Osteocyte (in vitro differentiated cells): ENCODE measurements at places on chromosomes 2 and 18. TPM values are rescaled to one million over a fixed set of nuclear protein-coding genes. Genes with fewer than 3 reads are reported as not detected.

DNA sequence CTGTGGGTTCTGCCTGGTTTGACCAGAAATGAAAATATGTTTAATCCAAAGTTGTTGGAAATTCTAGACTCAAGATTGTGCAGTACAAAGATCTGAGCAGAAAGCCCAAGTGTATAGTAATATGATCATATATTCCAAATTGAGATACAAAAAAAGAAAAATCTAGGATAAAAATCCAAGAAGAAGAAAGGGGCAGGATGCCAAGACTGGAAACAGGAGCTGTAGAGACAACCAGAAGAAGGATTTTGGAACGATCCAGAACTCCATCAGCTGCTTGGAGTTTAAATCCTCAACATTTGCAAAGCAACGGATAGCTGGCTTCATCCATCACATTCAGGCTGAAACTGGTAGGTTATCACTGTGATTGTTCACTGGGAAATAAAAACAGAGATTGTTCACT, 333.6 kb upstream of the UBE2E3 start:
- H3K4me3 ChIP-seq = no peak overlapping the region
- H3K27me3 ChIP-seq = no peaks in the 10 kb centered on the region
- no peak for DNase-seq
- no peaks in the 10 kb centered on the region for H3K36me3 ChIP-seq
- H3K4me1 ChIP-seq = peaks cover 3% of the 10 kb centered on the region

DNA sequence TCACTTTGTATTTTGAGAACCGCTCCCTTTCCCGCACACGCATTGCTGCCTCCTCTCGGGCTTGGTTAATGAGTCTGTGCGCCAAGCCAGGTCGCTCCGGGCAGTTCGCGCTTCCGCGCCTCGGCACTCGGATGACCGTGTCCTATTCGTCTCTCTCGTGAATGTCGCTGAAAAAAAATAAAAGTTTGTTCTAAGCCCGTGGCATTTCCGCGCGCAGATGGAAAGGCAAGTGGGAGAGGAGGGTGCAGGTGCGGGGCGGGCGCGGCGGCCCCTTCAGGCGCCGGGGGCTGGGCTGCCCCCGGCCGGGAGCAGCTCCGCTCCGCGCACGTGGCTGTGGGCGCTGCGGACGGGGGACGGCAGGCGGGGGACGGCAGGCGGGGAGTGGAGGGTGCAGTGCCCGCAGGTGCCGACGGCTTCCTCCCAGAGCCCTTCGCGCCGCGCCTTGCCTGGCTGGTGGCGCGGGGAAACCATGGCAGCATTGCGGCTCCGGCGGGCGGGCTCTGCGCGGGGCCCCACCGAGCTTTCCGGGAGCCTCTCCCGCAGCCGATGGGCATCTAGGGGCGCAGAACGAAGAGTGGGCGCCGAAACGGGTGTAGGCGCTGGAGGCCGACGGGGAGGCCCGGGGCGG, 159.6 kb upstream of the SIX2 start:
- peak overlapping the region; percentile 91 for H3K27ac ChIP-seq
- H3K27me3 ChIP-seq = peaks cover 4% of the 10 kb centered on the region
- H3K4me3 ChIP-seq = peak overlapping the region; percentile 84
- no peak for DNase-seq
- H3K4me1 ChIP-seq = peaks cover 48% of the 10 kb centered on the region

NT5C1B gene
- not detected in 2 replicates for total RNA-seq

TUBA3E gene
- not detected in 2 replicates for total RNA-seq

- no peak overlapping the region for H3K27ac ChIP-seq
- H3K36me3 ChIP-seq = no peaks in the 10 kb centered on the region
- no peaks in the 10 kb centered on the region for H3K4me1 ChIP-seq
- no peak for DNase-seq
- no peak overlapping the region for H3K4me3 ChIP-seq
Measured at GRCh38 chr2:108145557-108146326, 94.0 kb upstream of the SULT1C3 start.

GRCh38 chr18:69866212-69866611, 81.5 kb downstream of the CD226 start:
- peak overlapping the region; percentile 54 for H3K27ac ChIP-seq
- DNase-seq = no peak
- H3K36me3 ChIP-seq = no peaks in the 10 kb centered on the region
- H3K4me3 ChIP-seq = no peak overlapping the region
- peaks cover 33% of the 10 kb centered on the region for H3K4me1 ChIP-seq

- peaks cover 3% of the 10 kb centered on the region for H3K4me1 ChIP-seq
- no peak overlapping the region for H3K27ac ChIP-seq
- H3K27me3 ChIP-seq = no peaks in the 10 kb centered on the region
- H3K4me3 ChIP-seq = no peak overlapping the region
Measured at GRCh38 chr2:174172802-174173355, 75.5 kb downstream of the OLA1 start.

- H3K36me3 ChIP-seq = peaks cover 64% of the 10 kb centered on the region
- no peaks in the 10 kb centered on the region for H3K27me3 ChIP-seq
- no peaks in the 10 kb centered on the region for H3K4me1 ChIP-seq
- DNase-seq = no peak
- H3K4me3 ChIP-seq = no peak overlapping the region
Measured at GRCh38 chr2:69521747-69522146, 84.5 kb upstream of the NFU1 start.

SLC16A14 gene
- 18.9 and 21.6 TPM in 2 replicates for total RNA-seq

DNA sequence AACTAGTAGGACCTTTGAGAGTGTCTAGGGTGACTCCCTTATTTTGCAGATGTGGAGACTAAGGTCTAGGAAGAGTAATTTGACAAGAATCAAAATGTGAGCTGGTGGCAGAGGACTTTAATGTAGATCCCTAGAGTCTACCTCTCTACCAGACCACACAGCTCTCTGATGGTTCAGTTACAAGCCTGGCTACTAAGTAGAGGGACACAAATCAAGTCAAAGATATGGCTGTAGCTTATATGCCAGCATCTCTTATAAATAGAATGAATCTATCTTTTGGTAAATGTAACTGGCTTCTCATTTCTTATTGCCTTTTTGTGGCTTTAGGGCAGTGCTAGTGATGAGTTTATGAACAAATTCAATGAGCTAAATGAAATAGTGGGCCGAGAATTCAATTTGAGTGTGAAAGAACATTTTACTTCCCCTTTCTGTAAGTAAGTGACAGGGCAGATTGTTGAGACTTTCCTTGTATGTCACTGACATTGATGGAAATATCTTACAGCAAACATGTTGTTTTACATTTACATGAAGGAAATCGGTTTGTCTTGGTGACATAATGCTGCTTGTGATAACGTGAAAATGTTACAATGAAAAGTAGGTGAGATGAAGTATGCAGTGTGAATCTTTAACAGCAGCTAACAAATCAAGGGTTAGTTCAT, 28.3 kb downstream of the CSRNP3 start:
- H3K4me3 ChIP-seq = no peak overlapping the region
- H3K4me1 ChIP-seq = no peaks in the 10 kb centered on the region
- no peak for DNase-seq
- H3K27me3 ChIP-seq = no peaks in the 10 kb centered on the region
- no peak overlapping the region for H3K27ac ChIP-seq

DNA sequence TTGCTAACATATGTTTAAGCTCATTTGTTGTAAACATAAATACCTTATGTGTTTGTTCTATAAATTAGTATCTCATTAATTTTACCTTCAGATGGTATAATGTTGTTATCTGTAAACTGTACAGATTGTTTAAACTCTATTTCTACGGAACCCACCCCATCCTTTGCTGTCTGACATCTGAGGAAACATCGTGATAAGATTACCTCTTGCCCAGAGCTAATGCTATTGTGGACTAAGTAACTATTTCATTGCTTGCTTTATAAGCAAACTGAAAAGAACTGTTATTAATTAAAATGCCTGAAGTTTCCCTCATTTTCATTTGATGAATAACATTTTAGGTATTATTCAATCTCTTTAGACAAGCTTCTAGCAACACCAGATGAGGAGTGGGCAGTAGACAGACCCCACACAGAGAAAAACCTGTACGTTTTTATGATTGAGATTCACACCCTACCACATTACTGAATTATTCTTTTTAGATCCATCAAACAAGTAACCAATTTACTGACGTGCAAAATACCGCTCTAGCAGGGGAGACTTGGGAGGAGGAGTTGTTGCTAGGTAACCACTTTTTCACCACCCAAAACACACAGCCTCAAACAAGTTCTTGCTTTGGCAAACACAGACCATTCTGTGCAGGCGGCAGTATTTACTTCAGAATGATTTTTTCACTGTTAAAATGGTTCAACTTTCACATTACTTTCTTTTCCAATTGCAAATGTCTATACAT, 1.9 kb upstream of the SYT4 start:
- H3K36me3 ChIP-seq = no peaks in the 10 kb centered on the region
- H3K27ac ChIP-seq = no peak overlapping the region
- H3K27me3 ChIP-seq = peaks cover 30% of the 10 kb centered on the region
- peaks cover 1% of the 10 kb centered on the region for H3K4me1 ChIP-seq

DNA sequence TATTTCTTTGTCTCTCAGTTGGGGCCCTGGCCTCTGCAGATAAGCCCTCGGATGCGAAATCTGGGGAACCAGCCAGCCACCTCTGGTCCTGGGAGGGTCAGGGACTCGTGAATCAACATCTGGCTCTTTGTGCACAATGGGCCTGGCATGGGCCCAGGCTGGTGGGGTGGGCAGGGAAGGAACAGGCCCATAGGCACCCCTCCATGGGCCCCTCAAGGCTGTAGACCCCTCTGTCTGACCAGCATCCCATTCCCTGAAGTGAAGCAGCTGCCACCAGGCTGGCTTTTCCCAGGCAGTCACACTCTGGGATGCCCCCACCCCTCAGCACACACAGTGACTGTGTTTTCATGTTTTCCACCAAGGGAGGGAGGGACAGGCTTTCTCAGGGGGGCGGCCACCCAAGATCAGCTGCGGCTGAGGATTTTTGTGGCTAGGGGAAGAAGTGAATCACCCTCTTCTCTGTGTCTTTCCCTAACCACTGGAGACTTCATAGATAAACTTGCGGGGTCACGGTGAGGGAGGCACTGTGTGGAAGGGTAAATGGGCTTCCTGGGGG, 166.0 kb downstream of the AGAP1 start:
- no peak for DNase-seq
- no peaks in the 10 kb centered on the region for H3K36me3 ChIP-seq
- no peaks in the 10 kb centered on the region for H3K27me3 ChIP-seq
- peak overlapping the region; percentile 43 for H3K27ac ChIP-seq

DNA sequence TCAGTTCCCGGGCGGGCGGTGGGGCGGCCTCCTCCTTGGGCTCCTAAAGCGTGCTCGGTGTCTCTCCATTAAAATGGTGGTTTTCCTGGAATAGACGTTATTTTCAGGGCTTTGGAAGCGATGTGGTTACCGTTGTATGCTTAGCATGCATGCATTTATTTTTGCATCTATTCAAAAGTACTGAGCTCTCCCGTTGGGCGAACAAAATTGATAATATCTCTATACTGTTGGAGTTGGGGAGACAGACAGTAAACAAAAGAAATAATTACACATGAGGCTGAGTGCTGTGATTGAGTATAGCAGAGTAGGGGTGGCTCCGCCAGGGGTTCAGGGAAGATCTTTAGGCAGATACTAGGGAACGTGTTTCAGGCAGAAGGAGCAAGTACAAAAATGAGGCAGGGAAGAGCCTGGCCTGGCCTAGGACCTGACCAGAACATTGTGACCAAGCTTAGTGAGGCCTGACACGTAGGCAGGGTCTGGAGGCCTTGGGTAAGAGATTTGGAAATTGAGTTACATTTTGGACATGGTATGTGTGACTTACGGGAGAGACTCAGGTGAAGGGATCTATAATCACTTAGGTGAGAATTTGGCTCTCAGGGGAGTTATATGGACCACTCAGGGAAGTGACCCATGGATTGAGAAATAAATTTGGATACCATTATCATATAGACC, 674 bp downstream of the NCAPH start:
- H3K27ac ChIP-seq = peak overlapping the region; percentile 80
- no peak for DNase-seq
- H3K4me3 ChIP-seq = peak overlapping the region; percentile 83
- H3K4me1 ChIP-seq = peaks cover 34% of the 10 kb centered on the region
- no peaks in the 10 kb centered on the region for H3K27me3 ChIP-seq

CAMKMT gene
- 8.9 and 10.9 TPM in 2 replicates for total RNA-seq

GRCh38 chr2:134142903-134143302, 111.0 kb upstream of the MGAT5 start:
- no peak for DNase-seq
- H3K4me1 ChIP-seq = peaks cover 44% of the 10 kb centered on the region
- H3K27ac ChIP-seq = no peak overlapping the region

DNA sequence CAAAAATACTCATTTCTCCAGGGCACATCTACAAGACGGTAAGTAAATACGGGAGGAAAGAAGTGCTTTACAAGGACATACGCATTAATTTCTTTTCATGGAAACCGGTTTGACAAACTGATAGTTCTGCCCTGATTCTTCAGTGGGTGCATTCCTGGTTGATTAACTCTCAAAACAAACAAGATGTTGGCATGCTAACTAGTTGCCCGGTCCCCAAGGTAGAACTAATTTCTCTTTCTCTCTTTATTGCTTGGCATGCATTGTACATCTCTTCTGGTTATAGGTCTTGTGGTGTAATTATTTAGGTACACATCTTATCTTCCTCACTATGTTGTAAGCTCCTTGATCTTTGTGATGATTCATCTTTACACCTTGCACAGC, 46.9 kb upstream of the SPATS2L start:
- no peaks in the 10 kb centered on the region for H3K27me3 ChIP-seq
- no peak for DNase-seq
- no peaks in the 10 kb centered on the region for H3K36me3 ChIP-seq
- H3K27ac ChIP-seq = no peak overlapping the region
- no peak overlapping the region for H3K4me3 ChIP-seq
- peaks cover 7% of the 10 kb centered on the region for H3K4me1 ChIP-seq
